ENCODE measurements at places on chromosomes 2 and 18.

DNA sequence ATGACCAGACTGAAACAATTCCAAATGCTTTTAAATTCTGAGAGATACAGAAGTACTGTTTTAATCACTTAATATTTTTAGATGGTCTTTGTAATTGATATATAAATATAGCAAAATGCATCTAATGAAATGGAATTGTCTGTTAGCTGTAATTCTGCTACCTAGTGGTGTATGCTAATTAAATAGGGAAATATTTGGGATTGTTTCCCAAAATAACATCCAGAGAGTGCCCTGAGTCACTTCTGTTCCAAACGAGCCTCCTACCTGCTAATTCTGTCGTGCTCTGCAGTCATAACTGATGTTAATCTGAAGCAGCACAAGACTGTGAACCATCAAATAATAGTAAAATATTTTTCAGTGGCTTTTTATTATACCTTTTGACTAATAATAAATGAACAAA lies 71.4 kb upstream of the NOSTRIN start:
- no peak for DNase-seq

- DNase-seq: no peak
These were observed 113.6 kb upstream of the STK17B start for GRCh38 chr2:196284866-196285557.

- no peak for DNase-seq
These were observed 203.5 kb upstream of the TMEFF2 start for GRCh38 chr2:192398236-192398635.

GRCh38 chr18:75937306-75937705 lies 509.8 kb upstream of the SMIM21 start:
- no peak for DNase-seq

DNA sequence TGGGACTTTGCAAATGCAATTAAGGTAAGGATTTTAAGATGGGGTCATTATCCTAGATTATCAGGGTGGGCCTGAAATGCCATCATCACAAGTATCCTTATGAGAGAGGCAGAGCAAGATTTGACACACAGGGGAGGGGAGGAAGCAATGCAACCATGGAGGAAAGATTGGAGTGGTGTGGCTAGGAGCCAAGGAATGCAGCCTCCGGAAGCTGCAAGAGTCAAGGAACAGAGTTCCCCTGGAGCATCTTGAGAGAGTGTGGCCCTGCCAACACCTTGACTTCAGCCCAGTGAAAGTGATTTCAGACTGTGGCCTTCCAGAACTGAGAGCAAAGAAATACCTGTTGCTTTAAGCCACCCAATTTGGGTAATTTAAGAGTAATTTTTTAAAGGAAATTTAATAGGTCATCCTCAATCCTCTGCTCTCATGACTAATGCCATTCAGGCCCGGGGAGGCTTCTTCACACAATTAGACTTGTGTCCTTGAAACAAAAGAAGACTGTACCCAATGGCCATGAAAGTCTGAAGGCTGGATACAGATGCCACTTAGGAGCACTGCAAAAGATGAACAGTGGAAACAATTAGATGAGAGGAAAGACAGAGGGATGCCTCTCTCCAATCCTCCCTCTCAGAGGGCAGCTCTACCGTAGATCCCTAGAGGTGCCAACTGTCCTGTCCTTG lies 250.3 kb upstream of the ID2 start:
- DNase-seq: no peak

- no peak for DNase-seq
These were observed 304.5 kb downstream of the NDUFA10 start for GRCh38 chr2:239720361-239721360.

GRCh38 chr2:173868406-173868805 lies 96.8 kb downstream of the SP3 start:
- DNase-seq: no peak

DNA sequence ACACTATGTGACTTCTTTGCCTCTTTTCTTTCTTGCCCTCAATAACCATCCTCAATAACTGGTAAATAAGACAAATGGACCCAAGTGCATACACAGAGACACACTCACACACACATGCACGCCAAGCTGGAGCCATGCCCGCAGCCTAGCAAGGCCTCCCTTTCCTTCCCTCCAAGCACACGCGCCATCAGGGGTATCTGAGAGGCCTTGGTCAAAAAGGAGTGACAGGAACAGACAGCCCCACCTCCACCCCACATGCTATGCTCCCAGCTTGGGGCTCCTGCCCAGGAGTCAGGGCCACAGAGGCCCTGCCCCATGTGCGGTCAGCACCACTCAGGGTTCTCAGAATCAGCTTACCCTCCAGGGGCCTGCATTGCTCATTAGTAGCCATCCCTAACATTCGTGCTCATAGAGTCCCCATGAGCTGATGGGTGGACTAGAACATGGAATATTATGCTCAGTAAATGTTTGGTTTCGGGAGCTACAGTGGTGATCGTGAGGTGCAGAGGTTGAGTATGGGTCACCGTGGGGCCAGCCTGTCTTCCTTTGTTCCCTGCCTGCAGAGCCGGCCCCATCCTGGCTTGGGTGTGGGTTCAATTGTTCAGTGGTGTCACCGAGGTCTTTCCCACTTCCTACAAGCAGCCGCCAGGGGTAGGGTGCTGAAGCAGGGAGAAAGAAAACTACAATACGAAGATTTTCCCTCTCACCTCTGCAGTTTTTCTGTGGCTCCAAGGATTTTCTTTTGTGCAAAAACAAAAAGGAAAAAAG lies 158.2 kb upstream of the RAB12 start:
- DNase-seq: no peak

DNA sequence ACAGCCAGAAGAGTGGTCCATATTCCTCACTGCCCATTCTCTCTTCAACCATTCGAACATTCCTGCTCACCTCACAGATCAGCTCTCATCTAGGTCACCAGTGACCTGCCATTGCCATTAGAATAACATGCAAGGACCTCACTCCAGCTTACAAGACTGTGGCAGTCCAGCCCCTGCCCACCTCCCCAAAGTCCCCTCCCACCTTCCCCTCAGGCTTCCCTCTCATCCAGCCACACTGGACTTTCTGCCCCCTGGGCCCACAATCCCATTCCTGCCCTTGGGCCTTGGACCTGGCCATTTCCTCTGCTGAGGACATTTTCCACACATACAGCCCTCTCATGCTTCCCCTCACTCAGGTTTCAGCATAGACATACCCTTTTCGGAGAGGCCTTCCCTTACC lies 5.2 kb upstream of the TMEM177 start:
- DNase-seq: no peak

DNA sequence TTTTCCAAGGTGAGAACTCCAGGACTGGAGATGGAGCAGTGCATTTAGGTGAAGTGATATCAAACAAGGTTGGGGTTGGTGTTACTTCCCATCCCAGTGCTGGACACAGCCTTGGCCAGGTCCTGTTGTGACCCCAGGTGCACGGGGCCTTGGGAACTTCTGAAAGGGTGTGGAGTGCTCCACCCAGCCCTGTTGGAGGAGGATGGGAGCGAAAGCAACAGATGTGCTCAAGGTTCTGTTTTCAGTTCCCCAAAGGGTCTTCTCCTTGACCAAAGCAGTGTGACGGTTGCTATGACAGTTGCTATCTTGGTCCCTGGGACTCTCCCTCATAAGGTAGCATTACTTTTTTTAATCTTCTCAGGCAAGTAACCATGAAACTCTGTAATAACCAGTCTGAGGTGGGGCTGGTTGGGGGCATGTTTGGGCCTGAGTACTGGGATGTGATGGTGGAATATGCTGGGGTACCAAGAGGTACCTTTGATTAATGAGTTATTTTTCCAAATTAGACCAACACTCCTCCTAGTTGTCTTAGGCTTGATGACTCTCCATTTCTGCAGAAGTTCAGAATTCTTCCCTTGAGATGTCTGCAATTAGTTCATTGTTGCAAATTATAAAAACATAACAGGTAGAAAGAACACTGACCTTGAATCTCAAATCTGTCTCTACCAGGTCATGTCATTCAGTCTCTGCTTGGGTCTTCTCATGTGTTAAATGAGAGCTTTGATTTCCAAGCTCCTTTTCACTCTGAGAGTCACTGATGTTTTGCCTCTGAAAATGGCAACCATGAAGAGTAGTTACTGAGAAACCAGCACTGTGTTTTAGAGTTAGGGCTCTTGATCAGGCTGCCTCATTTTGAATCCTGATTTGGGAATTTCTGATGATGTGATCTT lies 154.5 kb downstream of the RPIA start:
- no peak for DNase-seq

DNA sequence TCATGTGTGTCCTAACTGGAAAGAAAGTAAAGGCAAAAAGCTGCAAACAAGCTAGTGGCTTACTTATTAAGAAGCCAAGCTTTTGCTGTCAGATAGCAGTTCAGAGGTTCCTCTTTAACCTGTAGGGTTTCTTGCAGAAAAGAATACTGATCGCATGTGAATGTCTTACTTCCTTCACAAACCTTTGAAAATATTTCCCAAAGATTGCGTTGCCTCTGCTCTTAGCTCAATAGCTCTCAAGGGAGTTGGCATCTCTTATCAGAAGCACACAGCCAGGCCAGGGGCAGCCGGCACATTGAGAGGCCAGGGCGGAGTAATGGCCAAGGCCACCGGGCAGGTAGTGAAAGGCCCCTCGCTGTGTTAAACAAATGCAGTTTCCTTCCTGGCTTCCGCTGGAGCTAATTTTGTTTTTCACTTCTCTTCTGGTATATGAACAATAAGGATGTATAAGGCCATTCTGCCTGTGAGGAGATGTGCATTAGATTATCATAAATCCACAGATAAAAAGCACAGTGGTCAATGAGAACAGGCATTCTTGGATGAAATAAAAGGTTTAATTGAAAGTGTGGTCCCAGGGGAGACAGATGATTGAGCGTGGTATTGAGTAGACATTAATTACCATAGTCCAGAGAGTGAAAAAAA lies 542.4 kb upstream of the NRP2 start:
- no peak for DNase-seq

- DNase-seq: no peak
These were observed 54.4 kb upstream of the SOS1 start for GRCh38 chr2:39175026-39175812.

- DNase-seq: no peak
These were observed 239.5 kb upstream of the COL3A1 start for GRCh38 chr2:188734691-188735090.

GRCh38 chr2:136238286-136239078 lies 120.5 kb upstream of the CXCR4 start:
- no peak for DNase-seq

DNA sequence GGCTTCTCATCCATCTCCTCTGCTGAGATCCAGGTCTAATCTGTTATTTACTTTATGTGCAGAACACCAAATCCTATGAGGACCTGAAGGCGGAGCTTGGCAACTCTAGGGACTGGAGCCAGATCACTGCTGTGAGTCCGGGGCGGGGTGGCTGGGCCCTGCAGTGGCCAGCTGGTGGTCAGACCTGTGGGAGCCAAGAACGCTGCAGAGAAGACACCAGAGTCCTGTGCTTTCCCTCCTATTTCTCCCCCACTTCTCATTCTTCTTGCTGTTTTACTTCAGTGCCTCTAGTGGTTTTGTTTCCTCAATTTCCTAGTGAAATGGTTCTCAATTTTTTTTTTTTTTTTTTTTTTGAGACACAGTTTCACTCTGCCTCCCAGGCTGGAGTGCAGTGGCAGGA lies 19.7 kb downstream of the VIL1 start:
- no peak for DNase-seq

DNA sequence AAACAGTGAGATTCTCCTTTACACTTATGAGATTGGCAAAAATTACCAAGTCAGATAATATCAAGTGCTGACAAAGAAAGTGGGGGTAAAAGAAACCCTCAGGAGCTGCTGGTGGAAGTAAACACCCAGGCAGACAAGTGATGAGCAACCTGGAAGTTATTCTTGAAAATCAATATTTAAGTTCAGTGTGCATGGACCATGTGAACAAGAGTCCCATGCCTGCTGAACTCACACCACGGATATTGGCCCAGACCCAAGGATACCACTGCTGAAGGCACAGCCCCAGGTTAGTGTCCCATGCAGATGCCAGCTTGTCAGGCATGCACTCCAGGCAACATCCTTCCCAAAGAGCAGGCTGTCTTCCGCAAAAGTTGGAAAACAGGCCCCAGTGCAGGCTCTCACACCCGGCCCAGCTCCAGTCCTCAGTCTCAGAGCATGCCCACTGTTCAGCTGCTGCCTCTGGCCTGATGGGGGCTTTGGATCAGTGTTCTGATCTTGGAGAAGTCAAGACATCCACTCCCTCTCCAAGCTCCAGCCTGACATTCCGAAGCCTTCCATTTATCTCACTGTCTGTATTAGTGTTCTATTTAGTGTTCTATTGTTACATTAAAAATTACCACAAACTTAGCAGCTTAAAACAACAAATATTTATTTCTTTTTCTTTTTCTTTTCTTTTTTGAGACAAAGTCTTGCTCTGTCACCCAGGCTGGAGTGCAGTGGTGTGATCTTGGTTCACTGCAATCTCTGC lies 70.0 kb downstream of the HS1BP3 start:
- DNase-seq: no peak

- no peak for DNase-seq
These were observed 7.6 kb upstream of the BOK start for GRCh38 chr2:241550616-241551580.

- no peak for DNase-seq
These were observed 44.7 kb downstream of the M1AP start for GRCh38 chr2:74603282-74604000.

DNA sequence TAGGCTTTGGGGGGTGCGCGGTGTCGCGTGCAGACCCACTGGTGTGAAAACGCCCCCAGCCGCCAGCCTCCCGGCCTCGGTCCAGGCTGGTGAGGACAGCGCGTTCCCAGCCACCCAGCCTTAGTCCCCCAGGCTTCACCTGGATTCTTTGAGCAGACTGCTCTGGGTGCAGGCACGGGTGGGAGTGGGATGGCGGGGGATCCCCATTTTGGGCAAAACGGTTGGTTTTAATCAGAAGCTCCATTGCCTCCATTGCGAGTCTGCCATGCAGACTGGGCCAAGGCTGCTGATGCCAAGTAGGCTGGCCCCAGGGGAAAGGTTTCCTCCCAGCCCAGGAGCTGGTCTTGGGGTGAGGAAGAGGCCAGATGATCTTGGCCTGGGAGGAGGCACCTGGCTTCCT lies 445 bp downstream of the MLPH start:
- no peak for DNase-seq

GRCh38 chr2:72115110-72116080 lies 32.3 kb downstream of the CYP26B1 start:
- DNase-seq: no peak

GRCh38 chr2:218168016-218168415 lies 1.3 kb upstream of the CXCR1 start:
- no peak for DNase-seq

- no peak for DNase-seq
These were observed 211.6 kb downstream of the TCF4 start for GRCh38 chr18:55376387-55376786.

- DNase-seq: no peak
These were observed 130.0 kb downstream of the MBD2 start for GRCh38 chr18:54094474-54094873.

DNA sequence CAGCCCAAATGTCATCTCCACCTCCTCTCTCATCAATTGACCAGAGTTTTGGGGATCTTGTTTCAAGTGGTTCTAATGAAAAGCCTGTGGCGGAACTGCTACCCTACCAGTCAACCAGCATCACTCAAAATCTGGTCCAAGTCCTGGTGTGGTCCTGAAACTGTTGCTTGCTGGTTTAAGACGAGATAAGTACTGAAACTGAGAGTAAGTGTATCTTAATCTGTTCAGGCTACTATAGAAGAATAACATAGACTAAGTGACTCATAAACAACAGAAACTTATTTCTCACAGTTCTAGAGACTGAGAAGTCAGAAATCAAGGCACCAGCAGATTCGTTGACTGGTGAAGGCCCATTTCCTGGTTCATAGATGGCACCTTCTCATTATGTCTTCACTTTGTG lies 879 bp upstream of the GALNT5 start:
- peak; percentile 11 for DNase-seq

- no peak for DNase-seq
These were observed 54.2 kb upstream of the CDCA7 start for GRCh38 chr2:173300458-173300857.

- no peak for DNase-seq
These were observed 13.7 kb upstream of the DAPL1 start for GRCh38 chr2:158781353-158781961.

Data from stimulated activated CD4-positive, alpha-beta T cell treated with anti-CD3 and anti-CD28 coated beads, TNF-alpha, amount 100 ng/mL, for 48 hours (primary cell).